Fibroblast of villous mesenchyme (primary cell): ENCODE measurements at places on chromosomes 6 and 20.

- peak; percentile 59 for DNase-seq
These were observed 441.4 kb downstream of the BCKDHB start for GRCh38 chr6:80547827-80548226.

- no peak for DNase-seq
These were observed 180.4 kb downstream of the ZDHHC14 start for GRCh38 chr6:157561414-157561790.

DNA sequence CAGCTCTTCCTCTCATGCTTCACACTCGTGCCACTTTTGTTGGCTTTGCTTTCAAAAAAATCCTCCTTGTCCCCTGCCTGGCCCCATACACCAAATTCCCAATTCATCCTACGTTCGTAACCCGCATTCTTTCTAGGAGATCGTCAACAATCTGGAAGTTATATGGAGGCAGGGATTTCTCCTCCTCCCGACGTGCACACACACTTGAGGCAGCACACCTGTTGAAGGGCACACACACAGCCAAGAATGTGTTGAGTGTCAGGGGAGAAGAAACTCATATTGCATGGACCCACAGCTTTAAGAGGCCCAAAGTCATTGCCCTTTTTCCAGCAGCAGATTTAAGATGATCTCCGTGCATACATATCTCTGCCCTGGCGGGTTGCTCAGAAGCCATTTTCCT lies 28.9 kb downstream of the THBS2 start:
- DNase-seq, result no peak

DNA sequence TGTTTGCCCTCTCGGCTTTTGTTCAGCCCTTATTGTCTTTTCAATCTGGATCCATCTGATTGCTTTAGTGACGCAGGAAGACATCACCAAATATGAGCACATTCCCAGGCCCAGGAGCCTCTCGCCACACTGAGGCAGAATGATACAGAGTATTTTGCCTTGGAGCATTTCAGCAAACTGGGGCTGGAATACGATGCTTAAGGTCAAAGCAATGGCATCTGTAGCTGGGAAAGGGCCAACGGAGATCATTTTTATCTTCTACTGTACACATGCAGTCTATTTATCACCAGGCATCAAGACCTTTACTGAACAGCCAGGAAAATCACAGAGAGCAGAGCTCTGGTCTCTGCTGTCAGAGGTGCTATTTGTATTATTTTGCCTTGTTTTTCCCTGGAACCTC lies 655.3 kb downstream of the RNF144B start:
- DNase-seq, result no peak

- peak; percentile 14 for DNase-seq
These were observed 249.5 kb downstream of the ZFAND3 start for GRCh38 chr6:38068854-38069590.

DNA sequence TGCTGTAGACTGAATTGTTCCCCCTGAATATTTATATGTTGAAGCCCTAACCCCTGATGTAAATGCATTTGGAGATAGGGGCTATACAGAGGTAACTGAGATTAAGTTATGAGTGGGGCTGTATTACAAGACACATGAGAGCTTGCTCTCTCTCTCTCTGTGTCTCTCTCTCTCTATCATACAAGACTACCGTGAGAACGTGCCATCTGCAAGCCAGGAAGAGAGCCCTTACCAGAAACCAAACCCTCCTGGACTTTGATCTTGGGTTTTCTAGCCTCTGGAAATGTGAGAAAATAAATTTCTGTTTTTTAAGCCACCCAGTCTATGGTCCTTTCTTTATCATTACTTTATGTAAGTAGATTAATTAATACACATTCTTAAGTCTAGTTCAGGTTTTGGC lies 249.3 kb upstream of the MAN1A1 start:
- DNase-seq, result no peak

GRCh38 chr20:58395604-58396003 lies 6.6 kb downstream of the VAPB start:
- DNase-seq, result no peak

DNA sequence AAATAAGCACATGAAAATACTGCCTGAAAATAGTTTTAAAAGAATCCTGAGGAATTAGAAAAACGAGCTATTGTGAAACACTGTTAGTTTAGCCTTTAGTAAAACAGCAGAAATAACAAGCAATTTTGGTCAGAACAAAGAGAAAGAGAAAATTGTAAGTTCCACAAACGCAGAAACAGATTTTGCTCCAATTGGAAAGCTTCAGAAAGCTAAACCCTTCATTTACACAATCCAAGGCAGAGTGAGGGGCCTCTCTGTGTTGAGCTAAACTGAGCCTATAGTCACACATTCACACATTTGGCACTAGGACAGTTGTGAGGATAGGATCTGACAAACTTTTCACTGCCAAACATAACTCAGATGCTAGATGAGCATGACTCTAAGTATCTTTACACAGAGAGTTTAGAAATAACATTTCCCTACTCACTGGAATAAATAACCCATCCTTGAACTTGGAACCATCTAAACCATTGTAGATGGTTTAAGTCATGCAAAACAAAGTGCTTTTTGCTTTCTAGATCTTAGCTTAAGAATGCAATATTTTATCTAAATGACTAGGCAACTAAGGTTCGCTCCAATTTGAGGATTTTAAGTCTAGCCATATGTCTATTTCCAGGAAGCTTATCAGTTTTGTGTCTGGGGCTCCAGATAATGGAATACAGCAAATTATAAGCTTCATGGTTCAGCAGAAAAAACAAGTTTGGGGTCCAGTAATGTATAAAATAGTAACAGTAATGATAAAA lies 122.6 kb downstream of the SGK1 start:
- peak; percentile 42 for DNase-seq
